A549 treated with CpdA at 1 μM for 4 hours (cell line): ENCODE measurements at places on chromosomes 16 and 17. TPM values are rescaled to one million over a fixed set of nuclear protein-coding genes. Genes with fewer than 3 reads are reported as not detected.

Gene MFSD6L
- not detected in 5 replicates for total RNA-seq

Gene IGSF6
- total RNA-seq = not detected in 5 replicates

Gene TSPAN10
- 4.5 to 7.3 TPM (median 5.4 TPM) in 5 replicates for total RNA-seq

Gene FZD2
- 27.4 to 44.8 TPM (median 41.2 TPM) in 5 replicates for total RNA-seq

Gene ZNF319
- 14.0 to 20.5 TPM (median 18.2 TPM) in 5 replicates for total RNA-seq

Gene ASGR1
- total RNA-seq = 0.82 to 1.2 TPM (median 1.0 TPM) in 5 replicates

Gene TSNAXIP1
- 0.35 to 0.83 TPM (median 0.43 TPM) in 5 replicates for total RNA-seq

Gene MMP28
- total RNA-seq = 3.6 to 7.7 TPM (median 6.0 TPM) in 5 replicates

Gene GPR139
- total RNA-seq = not detected in 5 replicates

Gene CIBAR2
- total RNA-seq = not detected in 5 replicates

Gene PSMC3IP
- total RNA-seq = 35.3 to 49.1 TPM (median 36.5 TPM) in 5 replicates

Gene PPP1R27
- 0.18 to 0.40 TPM in 2 of 5 replicates, not detected in the others for total RNA-seq

Gene SSTR5
- 0.26 to 0.36 TPM (median 0.26 TPM) in 3 of 5 replicates, not detected in the others for total RNA-seq

Gene CD300LG
- 0.05 TPM in 1 of 5 replicates, not detected in the others for total RNA-seq

Gene SAP30BP
- 96.6 to 129 TPM (median 102 TPM) in 5 replicates for total RNA-seq
